ENCODE measurements at places on chromosomes 2 and 18.

DNA sequence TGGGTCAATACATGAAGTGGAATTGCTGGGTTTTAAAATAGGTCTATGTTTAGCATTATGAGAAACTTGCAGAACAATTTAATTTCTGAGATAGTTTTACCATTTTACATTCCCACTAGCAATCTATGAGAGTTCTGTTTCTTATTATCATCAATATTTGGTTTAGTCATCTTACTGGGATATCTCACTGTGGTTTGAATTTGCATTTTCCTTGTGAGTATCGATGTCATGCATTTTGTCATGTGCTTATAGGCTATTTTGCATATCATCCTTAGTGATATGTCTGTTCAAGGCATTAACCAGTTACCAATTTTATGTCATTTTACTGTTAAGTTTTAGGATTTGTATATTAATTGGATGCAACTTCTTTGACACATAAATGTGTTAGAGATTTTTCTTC lies 204.4 kb downstream of the MCFD2 start:
- DNase-seq: no peak

- no peak for DNase-seq
Observed at GRCh38 chr2:54642677-54643430, 80.6 kb upstream of the EML6 start.

- DNase-seq: no peak
Observed at GRCh38 chr2:234974501-234975385, 22.9 kb downstream of the SH3BP4 start.

- no peak for DNase-seq
Observed at GRCh38 chr2:85794038-85794441, 40.2 kb downstream of the ATOH8 start.

DNA sequence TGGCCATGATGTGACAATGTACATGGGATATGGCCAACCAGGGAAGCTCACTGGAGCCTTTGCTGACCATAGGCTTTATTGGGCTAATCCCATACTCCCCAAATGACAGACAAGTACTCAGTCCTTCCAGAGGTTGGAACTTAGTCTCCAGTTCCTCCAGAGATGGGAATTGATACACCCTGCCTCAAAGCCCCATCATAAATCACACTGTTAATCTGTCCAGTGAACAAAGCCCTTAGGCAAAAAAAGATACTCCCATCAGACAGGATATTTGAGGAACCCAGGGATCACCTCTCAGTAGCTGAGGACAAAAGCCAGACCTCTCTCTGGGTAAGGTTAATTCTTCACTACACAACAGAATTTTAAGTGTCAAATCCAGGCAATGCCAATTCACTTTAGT lies 247.5 kb upstream of the CDH20 start:
- no peak for DNase-seq

Data from NCI-H1436 treated with DMSO at 0.1 percent for 48 hours (cell line).